Tongue (tissue), 3 donors: ENCODE measurements at places on chromosomes 7 and 10. TPM values are rescaled to one million over a fixed set of nuclear protein-coding genes. Genes with fewer than 3 reads are reported as not detected.

OAT gene
- total RNA-seq: 99.2 TPM

VIPR2 gene
- 9.6 TPM for total RNA-seq

MBL2 gene
- total RNA-seq: not detected

SPAM1 gene
- total RNA-seq: not detected

ABCF2 gene
- 36.9 TPM for total RNA-seq

SFTPA1 gene
- total RNA-seq: not detected

SLC26A4 gene
- total RNA-seq: 1.1 TPM

GRCh38 chr10:131802156-131802915, 98.5 kb upstream of the PPP2R2D start:
- no peak for DNase-seq

DNA sequence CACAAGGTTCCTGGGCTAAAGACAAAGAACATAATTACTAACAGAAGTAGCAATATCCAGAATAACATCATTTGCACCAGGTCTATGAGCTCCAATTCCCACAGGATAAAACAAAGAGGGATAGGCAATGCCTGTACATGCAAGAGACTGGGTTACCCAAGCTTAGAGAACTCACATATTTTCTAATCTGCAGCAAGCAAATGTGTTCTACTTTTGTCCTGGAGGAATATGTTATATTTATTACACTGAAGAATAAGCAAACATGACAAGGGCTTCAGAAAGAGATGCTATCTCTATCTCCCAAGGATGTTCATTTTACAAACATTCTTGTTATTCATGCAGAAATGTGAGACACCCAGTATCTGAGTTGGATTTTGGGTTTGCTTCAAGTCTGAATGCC, 118.6 kb downstream of the MDFIC start:
- no peak for DNase-seq

GRCh38 chr7:102834999-102835398, 77.8 kb upstream of the LRRC17 start:
- DNase-seq: no peak

DNA sequence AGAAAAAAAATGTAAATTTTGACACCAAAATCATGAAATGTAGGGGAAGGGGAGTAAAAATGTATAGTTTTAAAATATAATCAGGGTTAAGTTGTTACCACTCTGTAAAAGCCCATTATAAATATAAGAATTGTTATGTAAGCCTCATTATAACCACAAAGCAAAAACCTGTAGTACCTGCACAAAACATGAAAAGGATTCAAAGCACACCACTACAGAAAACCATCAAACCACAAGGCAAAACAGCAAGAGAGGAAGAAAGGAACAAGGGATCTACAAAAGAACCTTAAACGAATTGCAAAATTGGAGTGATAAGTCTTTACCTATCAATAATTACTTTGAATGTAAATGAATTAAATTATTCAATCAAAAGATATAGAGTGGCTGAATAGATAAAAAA, 41.0 kb upstream of the CDK6 start:
- DNase-seq: no peak

DNA sequence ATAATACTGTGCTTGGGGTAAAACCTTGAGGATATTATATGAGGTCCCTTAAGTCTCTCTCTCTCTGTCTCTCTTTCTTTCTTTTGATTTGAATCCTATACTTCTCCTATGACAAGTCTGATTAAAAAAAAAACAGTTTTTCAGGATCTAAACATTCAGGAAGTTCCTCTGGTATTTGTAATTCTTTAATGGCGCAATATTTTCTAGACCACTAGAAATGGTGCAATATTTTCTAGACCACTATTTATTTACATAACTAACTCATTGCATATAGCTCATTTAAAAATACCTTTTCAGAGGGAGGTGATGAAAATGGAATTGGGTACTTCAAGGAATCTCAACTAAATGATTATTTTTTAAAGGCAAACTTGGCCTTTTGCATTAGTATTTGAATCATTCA, 1235.3 kb downstream of the GATA3 start:
- DNase-seq: no peak

- no peak for DNase-seq
Observed at GRCh38 chr10:130717083-130717482, 580.9 kb downstream of the GLRX3 start.

DNA sequence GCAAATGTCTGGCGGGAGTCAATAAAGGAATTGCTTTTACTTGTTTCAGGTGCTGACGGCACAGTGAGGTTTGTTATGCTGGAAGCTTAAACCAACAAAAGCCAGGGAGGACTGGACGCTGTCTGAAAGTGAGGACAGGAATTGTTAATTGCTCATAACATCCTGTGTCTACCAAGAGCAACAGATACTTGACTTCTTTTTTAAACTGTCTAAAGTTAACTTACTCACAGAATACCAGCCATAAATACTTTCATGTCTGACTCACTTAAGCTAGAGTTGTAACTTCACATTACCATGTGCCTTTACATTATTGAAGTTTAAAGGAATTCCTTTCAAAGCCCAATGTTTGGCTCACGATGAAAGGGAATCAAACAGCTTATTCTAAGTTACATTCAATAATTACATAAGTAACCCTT, 252.7 kb upstream of the SHH start:
- DNase-seq: peak; percentile 27

DNA sequence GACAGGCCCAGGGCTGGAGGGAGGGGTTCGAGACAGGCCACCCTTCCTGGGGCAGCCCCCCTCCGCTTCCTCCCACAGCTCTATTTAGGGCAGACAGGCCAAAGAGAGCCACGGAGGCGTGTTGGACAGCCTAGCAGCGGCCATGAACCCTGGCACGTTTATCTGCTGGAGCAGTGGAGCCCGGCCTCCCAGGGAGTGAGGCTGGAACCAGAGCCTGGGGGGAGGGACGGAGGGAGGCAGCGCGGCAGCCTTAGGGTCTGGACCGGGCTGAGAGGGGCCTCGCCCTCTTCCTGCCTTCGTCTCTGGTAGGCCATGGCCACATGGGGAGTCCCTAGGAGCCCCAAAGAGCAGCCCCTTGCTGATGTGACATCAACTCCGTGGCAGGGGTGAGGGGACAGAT, 17.1 kb downstream of the UNCX start:
- no peak for DNase-seq

DNA sequence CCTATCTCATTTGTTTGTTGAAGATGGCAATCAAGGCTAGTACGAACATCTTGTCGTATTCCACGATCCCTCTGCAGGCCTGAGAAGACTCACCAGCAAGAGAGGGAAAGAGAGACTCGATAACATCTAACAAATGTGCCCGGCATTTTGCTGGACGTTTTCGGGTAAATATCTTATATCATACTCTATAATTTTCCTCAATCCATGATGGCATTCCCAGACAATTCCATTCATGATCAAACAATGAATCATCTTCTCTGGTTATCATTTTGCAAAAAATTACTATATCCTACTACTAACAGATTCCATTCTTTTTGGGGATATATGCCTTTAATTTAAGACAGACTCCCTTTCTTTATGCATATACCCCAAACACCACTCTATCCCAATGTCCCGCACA, 118.1 kb downstream of the TYW1B start:
- no peak for DNase-seq

GRCh38 chr10:21518149-21518640, 7.3 kb downstream of the SKIDA1 start:
- peak; percentile 81 for DNase-seq
